Pons (tissue), 1 donor: ENCODE measurements at places on chromosomes 2 and 18.

- no peak for DNase-seq
These were observed 258.0 kb downstream of the ZEB2 start for GRCh38 chr2:144261966-144262365.

GRCh38 chr2:218648088-218648786 lies 11.2 kb downstream of the ZNF142 start:
- DNase-seq = peak; percentile 56

GRCh38 chr2:468648-469336 lies 180.9 kb upstream of the ALKAL2 start:
- no peak for DNase-seq

- no peak for DNase-seq
These were observed 37.0 kb upstream of the CTDP1 start for GRCh38 chr18:79642626-79643025.

DNA sequence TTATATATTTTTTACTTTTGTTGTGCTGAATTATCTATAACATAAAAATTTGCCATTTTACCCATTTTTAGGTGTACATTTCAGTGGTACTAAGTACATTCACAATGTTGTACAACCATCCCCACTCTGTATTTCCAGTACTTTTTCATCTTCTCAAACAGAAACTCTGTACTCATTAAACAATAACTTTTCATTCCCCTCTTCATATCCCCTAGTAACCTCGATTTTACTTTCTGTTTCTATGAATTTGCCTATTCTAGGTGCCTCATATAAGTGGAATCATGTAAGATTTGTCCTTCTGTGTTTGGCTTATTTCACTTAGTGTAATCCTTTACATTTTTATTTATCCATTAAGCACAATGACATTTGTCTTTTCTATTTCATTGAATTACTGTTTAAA lies 51.3 kb downstream of the GTF2A1L start:
- DNase-seq = no peak

- no peak for DNase-seq
These were observed 140.6 kb downstream of the FAM124B start for GRCh38 chr2:224261326-224261725.

DNA sequence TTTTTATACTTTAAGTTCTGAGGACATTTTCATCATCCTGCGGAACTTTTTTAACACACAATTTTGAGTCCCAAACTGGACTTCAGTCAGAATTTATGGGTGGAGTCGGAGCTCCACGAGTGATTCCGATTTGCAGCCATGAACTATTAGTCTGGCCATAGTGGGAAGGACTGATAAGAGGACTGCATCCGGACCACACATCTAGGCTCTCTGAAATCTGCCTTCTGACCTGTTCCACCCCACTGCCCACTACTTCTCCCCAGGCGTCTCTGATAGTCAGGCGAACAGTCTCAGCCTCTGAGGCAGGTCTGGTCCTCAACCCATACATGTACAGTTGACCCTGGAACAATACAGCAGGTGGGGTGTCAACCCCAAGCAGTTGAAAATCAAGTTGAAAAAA lies 5.2 kb downstream of the MRPL35 start:
- DNase-seq = no peak
